Activated CD4-positive, CD25-positive, alpha-beta regulatory T cell treated with anti-CD3 and anti-CD28 coated beads, Interleukin-2, amount 50 U/mL, for 24 hours (primary cell): ENCODE measurements at places on chromosomes 1 and 21.

DNA sequence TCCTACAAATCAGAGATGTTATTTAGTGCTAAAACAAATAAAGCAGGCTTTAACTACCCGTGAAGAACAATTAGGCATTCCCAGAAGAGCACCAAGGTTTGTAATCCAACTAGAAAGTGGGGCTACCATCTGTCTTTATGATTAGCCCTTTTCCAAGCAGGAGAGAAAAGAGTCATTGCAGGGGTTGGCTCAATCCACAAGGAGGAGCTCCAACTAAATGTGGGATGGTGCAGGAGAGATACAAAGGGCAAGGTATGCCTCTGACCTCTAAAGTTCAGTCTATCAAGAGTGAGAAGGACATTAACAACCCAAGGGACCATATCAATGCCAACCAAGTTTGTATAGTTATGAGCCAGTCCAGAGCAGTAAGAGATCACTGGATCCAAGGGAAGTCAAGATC lies 382.7 kb upstream of the DUSP10 start:
- no peak for ATAC-seq

DNA sequence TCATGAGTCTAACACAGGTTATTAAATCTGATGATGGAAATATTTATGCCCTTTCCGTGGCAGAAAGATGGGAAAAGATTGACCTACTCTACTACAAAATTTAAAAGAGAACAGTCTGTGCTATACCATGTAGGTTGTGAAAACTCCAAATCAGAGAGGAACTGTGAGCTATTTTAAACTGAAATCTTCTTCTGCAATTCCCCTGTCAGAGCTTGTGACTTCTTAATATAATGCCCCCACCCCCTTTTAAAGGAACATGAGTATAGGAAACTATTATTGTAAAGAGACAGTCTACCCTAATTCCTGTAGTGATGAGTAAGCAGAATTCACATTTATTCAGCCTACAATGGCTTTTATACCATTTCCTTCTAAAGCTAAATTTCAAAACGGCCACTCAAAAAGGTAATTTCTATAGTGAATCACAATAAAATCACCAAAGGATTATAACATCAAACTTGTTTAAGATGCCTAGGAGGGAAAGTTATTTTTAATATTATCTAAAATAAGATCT lies 11.7 kb downstream of the DSCAM start:
- no peak for ATAC-seq

DNA sequence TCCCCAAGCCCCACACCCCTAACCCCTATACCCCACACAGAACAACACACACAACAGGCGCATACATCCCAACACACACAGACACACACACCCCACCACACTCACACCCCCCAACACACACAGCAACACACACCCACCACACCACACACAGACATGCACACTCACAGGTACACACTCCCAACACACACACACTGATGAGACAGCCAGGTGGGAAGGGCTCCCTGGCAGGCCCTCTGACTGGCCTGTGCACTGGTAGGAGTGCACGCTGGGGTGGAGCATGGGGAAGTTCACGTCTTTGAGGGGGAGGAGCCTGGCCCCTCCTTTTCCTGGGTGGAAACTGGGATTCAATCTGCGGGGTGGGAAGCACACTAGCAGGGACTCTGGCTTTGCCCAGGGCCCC lies 116.7 kb downstream of the RHOU start:
- ATAC-seq, result no peak

- ATAC-seq, result no peak
Observed at GRCh38 chr1:246705368-246705767, 18.8 kb upstream of the SCCPDH start.

- ATAC-seq, result no peak
Observed at GRCh38 chr1:68140536-68140935, 90.1 kb upstream of the DIRAS3 start.

- ATAC-seq, result no peak
Observed at GRCh38 chr1:116426401-116426800, 53.4 kb downstream of the ATP1A1 start.

GRCh38 chr1:85153149-85153891 lies 47.5 kb downstream of the SYDE2 start:
- no peak for ATAC-seq

DNA sequence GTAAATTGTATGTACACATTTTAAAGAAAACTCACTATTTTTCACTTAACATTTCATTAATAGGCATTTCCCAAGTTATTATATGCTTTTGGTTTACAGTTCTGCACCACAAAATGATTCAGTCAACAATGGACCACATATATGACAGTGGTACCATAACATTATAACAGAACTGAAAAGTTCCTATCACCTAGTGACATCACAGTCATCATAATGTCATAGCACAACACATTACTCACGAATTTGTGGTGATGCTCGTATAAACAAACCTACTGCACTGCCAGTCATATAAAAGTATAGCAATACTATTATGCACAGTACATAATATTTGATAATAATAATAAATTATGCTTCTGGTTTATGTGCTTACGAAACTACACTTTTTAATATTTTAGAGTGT lies 30.9 kb downstream of the DNAI4 start:
- ATAC-seq, result no peak

GRCh38 chr1:150173141-150173585 lies 23.4 kb downstream of the PLEKHO1 start:
- no peak for ATAC-seq

- peak; percentile 48 for ATAC-seq
Observed at GRCh38 chr1:71047635-71048607, at the start of gene PTGER3. PTGER3 (minus strand) TSS chr1:71047816; CDS start chr1:71047577, 239 bp downstream.

- no peak for ATAC-seq
Observed at GRCh38 chr1:3780901-3781300, 8.4 kb downstream of the SMIM1 start.

DNA sequence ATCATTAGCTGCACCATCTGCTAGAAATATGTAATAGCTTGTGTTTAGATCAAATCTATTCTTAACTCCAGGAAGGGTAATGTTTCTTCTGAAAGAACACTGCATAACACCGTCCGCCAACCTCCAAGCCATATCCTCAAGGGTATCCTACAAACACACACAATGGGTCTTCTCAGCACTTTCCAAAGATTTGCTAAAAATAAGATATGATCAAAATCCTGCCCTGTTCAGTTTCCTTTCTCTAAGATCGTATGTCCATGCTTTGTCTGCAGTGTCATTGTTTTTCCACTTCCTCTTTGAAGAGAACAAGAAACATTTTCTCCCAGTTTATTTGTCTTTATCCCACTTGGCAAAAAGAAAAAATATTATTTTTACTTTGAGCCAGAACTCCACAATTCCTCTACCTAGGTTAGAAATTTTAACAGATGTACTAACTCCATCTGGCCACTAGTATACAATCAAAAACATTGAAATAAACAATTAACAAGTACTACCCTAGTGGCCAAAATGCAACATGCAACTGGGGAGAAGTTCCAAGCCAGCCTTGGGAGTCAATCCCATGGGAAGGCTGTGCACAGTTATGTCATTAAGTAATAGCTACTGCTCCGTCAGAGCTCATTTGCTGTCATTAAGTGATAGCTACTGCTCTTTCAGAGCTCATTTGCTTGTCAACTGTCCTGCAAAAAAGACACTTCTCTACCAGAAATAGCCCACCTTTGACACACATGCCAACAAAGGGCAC lies 37.8 kb downstream of the FRRS1 start:
- ATAC-seq, result no peak

GRCh38 chr1:118122234-118123004 lies 62.6 kb downstream of the SPAG17 start:
- ATAC-seq, result no peak

- no peak for ATAC-seq
Observed at GRCh38 chr1:14592004-14592631, 6.4 kb upstream of the KAZN start.

DNA sequence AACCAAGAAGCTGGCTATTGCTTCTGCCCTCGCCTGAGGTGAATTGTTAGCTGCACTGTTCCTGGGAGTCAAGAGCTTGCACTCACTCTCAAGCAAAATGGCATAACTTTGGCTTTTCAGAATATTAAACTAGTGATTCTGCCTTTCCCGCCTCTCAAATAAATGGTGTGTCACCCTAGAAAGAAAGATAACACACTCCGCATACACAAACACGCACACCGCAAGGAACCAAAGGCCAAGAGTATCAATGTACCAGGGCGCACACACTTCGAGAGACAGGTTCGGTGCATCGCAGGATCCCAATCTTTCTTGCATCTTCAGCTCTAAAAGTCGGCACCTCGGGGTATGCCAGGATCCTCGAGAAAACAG lies 470 bp upstream of the RTCA start:
- peak; percentile 50 for ATAC-seq

GRCh38 chr1:236494082-236494481 lies 29.7 kb upstream of the LGALS8 start:
- ATAC-seq, result no peak

GRCh38 chr1:111961773-111962565 lies 27.5 kb downstream of the KCND3 start:
- ATAC-seq, result no peak

DNA sequence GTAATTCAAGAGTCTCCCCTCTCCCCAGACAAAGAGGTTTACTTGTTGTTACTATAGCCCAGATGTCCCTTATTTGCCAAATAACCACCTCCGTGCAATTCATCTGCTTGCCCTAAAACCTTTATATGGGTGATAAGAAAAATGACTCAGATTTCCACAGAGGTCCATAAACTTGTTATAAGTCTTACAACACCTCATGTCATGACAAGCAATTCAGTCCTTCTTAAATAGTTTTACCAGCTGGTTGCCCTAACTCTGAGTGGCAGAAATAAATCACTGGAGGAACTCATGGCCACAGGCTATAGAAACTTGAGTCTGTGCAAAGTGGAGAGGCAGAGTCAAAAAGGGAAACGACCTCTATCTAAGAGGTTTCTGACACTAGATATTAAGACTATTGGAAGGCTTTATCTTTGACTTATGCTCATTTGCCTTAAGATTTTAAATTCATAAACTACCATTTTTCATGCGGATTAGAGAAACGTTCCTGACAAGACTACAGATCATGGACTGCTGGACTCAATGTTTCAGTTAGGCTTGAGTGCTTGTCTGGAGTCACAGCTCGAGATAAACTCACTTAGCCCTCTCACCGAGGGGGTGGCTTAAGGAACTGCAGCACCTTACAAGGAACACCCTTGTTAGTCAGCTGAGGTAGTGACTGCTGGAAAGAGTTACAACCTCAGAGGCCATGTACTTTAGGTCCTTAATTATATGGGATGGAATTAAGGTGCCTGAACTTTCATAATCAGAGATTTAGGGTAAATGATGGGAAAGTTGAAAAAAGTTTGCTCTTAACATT lies 662.5 kb upstream of the USP24 start:
- no peak for ATAC-seq

DNA sequence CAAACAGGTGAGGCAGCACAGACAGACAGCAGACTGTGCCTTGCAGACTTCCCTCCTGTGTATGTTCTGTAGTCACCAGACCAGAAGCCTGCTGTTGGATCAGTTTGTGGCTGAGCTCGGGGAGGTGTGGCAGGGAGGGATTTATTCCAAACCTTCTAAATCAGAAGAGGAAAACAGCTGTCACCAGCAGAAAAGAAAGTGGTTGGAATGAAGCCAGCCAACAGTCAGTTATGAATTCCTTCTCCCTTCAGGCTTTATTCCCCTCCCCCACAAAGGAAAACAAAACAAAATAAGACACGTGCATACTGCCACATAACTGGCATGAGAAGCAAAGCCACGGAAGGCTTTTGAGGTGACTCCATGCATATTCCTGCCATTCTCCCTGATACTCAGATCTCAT lies 19.0 kb upstream of the PIGV start:
- no peak for ATAC-seq

GRCh38 chr1:189790335-189790734 lies 687.3 kb downstream of the BRINP3 start:
- no peak for ATAC-seq

DNA sequence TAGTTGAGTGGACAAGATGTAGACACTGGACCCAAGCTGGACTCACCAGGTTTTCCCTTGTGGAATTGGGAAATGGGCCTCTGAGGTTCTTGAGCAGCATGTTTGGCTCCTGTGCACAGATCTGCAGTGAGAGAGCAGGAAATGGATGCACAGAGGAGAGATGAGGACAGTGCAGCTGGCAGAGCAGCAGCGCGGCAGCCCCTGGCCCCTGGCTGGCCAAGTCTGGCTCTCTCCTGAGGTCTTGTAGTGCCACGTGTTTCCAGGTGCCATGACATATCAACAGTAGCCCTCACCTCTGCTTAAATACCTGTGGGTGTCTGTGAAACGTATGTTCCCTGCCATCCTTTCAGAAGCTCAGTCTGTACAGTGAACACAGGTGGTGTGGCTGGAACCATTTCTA lies 19.2 kb upstream of the BCL10 start:
- no peak for ATAC-seq

DNA sequence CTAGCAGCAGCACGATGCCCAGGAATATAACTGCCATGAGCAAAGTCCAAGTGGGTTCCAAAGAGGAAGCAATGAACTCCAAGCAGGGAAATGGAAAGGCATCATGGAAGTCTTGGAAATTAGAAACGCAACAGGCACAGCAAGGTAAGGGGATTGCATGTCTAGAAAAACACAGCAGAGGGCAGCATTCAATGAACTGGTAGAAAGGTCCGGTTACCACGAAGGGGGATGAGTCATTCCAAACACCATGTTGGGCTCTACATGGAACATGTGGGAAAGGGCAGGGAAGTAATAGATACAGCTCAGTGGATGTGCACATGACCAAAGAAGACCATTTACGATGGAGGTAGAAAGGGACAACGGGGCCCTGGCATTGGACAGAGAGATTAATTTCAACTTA lies 36.4 kb downstream of the RXRG start:
- no peak for ATAC-seq

DNA sequence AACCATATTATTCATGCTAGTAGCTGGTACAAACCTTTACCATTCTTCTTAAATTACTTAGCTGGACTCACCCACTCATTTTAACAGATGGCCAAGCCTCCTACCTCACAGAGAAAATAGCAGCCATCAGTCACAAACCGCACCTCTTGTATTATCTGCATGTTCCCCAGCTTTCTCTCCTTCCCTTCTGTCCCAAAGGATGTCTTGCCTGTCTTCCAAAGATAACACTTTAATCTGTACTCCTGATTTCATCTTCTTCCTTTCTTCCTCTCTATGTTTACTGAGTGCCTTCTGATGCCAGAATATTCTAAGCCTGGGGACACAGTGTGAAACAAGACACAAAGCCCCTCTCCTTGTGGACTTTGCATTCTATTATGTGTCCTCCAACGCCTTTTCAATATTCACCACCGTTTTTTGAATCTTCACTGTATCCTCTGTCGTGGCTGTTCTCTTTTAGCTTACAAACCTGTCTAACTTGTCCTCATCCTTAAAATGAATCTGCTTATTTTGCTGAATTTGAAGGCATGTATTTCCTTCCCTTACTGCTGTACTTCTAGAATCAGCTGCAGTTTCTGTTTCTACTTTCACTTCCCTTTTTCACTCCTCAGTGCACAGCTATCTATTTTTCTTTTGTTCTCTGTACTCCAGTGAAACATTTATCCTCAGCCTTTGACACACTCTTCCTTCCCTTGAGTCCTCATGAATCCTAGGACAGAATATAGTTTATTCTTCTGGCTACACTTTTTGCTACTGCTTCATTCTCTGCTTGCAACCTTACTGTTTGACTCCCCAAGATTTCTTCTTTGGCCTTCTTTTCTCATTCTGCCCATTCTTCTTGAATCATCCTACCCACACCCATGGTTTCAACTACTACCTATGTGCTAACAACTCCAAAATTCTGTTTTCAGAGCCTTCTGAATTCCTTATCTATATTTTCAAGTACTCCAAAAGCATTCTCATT lies 216.9 kb upstream of the SAMSN1 start:
- peak; percentile 86 for ATAC-seq

- ATAC-seq, result no peak
Observed at GRCh38 chr1:37035796-37036666, 1.7 kb upstream of the GRIK3 start.

GRCh38 chr1:232511172-232511571 lies 118.8 kb downstream of the SIPA1L2 start:
- no peak for ATAC-seq
